ENCODE measurements at places on chromosomes 7 and 10.

DNA sequence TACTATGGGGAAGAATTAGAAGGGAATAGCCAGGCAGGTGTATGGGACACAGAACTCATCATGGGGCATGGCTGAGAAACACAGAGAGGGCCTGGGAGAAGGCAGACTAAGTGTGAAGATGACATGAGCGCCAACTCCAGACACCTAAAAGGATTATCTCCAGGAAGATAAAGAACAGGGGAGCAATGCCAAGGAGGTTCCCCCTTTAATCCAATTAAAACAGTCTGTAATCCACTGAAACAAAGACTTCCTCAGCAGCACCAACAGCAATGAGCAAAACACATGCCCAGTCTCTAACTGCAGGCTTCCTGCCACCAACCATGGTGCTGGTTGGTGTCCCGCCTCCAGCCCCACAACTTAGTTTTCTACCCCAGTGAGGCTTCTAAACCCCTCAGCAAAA, 108.9 kb downstream of the GRID1 start:
- no peak for DNase-seq

DNA sequence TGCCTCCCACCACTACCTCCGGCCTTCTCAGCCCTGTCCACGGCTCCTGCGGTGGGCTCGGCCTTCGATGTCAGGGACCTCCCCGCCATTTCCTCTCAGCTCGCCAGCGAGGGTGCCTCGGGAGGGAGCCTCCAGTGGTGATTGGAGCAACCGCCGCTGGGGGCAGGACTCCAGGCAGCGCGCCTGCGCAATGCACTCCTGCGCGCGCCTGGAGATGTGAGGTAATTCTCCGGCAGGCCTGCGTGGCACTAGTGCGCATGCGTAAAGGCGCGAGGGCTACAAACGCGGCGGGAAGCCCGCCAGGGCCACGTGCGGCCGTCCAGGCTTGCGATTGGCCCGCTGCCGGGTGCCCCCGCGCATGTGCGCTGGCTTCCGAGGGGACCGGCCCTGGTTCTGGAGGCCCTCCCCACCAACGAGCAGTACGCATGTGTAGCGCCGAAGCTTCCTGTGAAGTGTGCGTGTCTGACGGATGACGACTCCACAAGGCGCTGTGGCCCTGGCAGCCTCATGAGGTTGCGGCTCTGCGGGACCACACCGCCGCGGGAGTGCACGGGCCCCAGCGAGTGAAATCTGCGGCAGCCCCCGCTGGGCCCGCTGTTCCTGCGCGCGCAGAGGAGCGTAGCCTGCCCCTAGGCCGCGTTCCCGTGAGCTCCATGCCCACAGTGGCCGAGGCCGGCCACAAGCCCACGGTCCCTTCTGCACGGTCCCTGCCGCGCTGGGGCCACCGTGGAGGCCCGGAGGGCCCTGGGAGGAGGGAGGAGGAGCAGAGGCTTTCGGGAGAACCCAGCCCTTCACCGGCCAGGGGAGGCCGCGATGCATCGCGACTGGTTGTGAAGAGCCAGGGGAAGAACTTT, at the start of gene SYCE1:
TSS of gene SYCE1 (minus strand) at position 143 of the 854 bp plus-strand sequence. CDS start at position 89, 54 bp downstream.
- DNase-seq = no peak

GRCh38 chr10:84510121-84510520, 181.7 kb downstream of the CCSER2 start:
- no peak for DNase-seq

DNA sequence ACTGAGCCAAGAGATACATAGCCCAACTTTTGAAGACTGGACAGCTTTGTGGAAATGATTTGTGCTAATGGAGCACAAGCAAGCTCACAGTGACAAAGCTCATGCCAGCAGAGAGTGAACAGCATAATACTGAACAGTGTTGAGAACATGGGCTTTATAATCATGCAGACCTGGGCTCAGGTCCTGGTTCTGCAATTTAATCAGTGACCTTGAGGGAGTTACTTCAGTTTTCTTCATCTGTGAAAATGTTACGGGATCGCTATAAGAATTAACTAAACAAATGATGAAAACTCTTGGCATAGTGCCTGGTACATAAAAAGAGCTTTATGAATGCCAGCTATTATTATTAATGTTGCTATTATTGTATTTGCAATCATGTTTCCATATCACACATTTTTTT, 690.5 kb upstream of the LRRN3 start:
- DNase-seq = no peak

DNA sequence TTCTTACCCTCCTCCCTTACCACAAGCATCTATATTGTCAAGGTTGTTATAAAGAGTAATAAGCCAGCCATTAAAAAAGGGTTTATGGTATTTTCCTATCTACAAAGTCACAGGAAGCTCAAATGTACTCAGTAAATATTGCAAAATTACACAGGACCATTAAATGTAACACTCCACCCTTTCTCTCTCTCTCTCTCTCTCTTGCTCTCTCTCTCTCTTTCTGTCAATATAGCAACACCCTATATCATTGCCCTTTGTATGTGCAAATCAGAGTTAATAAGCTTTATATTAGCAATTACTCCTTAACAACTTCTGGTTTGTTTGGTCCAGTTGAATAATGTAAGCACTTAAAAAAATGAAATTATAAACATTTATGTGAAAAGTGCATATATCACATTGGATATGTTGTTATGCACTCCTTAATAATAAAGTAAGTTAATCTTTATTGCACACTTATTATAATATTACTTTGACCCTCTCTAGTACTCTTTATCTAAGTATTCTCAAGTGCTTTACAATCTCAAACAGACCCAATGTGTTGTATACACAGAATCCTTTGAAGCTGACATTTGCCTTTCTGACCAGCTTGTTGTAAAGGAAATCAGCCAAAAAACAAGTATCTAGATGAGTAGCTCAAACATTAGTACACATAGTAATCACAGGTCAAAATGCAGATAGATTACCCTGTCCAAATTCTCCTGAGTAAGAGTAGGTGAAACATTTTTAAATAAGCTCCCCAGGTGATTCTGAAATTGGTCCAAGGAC, 93.2 kb downstream of the CFTR start:
- no peak for DNase-seq

GRCh38 chr10:67971311-67971710, 86.9 kb downstream of the SIRT1 start:
- no peak for DNase-seq

- DNase-seq = no peak
These were observed 236.5 kb downstream of the SKAP2 start for GRCh38 chr7:26627891-26628341.

GRCh38 chr7:15855525-15856109, 169.1 kb upstream of the MEOX2 start:
- no peak for DNase-seq

GRCh38 chr7:101998906-101999240, 181.4 kb downstream of the CUX1 start:
- DNase-seq = no peak

- no peak for DNase-seq
These were observed 89.6 kb downstream of the USP6NL start for GRCh38 chr10:11521860-11522259.

- no peak for DNase-seq
These were observed 74.6 kb downstream of the VPS41 start for GRCh38 chr7:38834357-38834756.

GRCh38 chr7:1700086-1700485, 30.0 kb downstream of the ELFN1 start:
- no peak for DNase-seq

GRCh38 chr7:112257073-112257472, 50.6 kb downstream of the ZNF277 start:
- no peak for DNase-seq

GRCh38 chr10:56095506-56096225, 265.4 kb downstream of the ZWINT start:
- no peak for DNase-seq

- no peak for DNase-seq
These were observed 684.5 kb downstream of the TNS3 start for GRCh38 chr7:46897381-46897780.

DNA sequence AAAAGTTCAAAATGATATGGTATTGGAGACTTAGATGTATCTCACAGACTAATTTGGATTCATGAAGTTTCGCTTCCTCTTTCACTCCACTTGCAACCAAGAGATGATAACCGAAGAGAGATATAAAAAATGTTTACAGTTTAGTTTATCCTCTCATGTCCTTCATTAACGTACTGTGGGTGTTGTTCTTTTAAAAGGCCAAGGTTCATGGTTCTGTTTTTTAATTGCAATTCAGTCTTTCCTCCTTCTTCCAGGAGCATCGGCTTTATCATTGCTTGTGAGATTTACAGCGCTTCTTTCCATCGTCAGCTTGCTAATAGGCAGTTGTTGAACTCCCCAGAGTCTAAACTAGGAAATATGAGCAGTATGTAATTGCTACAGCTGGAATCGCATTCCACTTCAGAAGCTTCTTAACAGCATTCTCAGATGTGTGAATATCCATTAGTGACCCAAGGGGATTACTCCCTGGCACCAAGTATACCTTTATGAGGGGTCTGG, 75.9 kb upstream of the HGF start:
- no peak for DNase-seq

- DNase-seq = no peak
These were observed 598 bp downstream of the VIPR2 start for GRCh38 chr7:159143780-159144757.

DNA sequence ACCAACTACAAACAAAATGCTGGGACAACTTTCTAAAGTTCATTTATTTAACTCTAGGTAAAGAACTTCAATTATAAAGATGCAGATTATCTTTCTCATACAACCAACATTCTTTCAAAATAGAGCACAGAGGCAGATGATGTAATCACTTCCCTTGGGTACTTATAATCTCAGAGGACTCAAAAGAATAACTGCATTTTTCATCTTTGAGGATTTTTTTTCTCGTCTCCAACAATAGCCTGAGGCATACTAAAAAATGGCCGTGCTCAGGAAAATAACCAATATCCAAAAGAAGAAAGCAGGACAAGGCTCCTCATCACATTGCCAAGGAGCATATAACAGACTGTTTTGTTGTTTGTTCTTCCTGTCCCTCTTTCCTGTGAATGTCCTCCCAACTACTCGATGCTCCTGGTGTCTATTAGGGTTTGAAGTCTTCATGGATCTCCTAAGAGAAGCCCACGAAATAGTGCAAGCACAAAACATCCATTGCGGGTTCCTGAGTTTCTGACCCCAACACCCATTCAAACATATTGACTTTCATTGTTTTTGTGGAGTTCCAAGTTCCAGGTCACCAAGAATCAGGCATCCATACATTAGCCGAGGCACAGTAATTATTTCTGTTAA, 182.9 kb downstream of the SORCS1 start:
- DNase-seq = no peak

DNA sequence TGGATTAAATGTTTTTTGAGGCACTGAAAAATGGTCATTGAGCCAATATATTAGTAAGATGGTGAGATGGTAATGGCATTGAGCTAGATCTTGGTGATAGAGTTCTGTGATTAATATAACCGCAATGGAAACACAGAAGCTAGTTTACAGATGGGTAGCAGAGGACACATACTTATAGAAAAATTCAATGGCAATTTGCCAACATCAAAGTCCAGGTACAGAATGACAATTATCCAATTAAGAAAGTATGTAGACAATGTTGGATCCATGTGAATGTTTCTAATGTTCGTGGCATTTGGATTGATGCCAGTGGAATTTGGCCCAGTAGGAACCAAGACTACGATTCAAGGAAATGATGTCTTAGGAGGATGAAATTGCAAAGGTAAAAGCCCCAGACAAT, 187.8 kb downstream of the GNAT3 start:
- no peak for DNase-seq

GRCh38 chr10:75029420-75029819, 82.0 kb upstream of the SAMD8 start:
- DNase-seq = no peak

- DNase-seq = no peak
These were observed 170.8 kb downstream of the ARHGAP12 start for GRCh38 chr10:31757831-31758230.

DNA sequence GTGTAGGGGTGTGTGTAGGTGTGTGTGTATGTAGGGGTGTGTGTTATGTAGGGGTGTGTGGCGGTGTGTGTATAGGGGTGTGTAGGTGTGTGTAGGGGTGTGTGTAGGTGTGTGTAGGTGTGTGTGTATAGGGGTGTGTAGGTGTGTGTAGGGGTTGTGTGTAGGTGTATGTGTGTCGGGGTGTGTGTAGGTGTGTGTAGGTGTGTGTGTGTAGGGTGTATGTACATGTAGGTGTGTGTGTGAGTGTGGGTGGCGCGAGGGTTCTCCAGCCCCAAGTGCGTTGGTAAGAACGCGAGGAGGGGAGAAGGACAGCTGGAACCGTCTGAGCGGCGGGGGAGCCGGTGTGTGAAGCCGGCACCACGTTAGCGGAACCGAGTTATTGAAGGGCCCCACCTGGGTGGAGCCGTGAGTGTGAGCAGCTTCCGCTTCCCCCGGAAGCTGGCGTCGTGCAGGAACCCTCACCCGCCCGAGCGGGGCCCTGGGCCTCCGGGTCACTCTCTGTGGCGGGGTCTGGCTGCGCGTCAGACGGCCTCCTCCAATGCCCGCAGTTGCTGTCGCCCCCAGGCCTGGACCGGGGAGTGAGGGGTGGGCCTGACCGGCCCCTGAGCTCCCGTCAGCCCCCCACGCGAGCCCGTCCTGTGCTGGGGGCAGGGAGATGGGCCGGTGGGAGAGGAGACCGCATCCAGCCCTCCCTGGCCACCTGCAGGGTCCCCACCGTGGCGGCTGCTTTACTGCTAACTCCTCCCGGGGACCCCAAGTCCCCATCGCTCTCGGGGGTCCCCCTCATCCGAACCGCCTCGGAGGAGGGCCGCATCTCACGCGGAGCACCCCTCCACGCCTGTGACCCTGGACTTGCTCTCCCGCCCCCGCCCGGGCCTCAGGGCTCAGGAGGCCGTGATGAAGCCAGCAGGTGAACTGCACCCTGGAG, 49.6 kb upstream of the PSMG3 start:
- DNase-seq = no peak

DNA sequence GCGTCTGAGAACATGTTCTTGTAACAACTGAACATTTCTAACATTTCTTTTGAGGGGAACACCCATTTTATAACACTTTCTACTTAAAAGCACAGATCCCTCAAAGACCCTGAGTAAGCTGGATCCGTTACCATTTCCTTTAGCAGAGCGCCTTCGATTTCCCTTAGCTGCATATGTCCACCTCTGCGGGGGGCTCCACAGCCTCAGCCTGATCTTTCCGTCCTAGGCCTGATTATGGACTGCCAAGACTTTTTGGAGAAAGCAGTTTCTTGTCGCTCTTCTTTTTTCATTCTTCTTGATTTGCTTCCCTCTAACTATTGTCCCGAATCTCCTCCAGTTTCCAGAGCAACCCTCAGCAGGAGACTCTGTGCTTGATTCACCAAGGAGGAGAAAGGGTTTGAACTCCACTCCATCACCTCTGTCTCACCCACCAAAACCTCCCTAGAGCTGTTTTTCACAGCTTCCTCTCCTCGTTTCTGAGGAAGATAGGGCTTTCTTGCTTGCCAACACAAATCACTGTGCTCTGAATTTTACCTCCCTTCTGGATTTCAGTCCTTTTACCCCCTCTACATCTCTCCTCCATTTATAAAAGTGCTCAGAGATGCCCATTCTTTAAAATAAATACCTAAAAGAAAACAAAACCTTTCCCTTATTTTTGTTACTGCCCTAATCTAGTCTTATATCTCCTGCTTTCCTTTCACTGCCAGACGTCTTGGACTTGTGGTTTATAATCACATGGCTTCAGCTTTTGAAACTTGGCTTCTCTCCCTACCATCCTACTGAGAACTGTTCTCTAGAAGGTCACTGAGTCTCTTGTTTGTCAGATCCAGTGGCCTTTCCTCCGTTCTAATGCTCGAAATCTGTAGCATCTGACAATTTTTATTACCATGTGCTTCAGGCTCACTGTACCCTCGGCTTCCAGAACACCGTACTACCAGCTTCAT, 30.5 kb upstream of the ZRANB1 start:
- DNase-seq = no peak

GRCh38 chr10:16975188-16975587, 154.4 kb downstream of the CUBN start:
- DNase-seq = no peak
